T1000 (cell line): ENCODE measurements at places on chromosomes 11 and 22.
A peak's percentile ranks its signal among the peaks of the same experiment; 100 is the strongest.

GRCh38 chr11:132971351-132971750 lies 561.0 kb downstream of the OPCML start:
- no peak for DNase-seq

DNA sequence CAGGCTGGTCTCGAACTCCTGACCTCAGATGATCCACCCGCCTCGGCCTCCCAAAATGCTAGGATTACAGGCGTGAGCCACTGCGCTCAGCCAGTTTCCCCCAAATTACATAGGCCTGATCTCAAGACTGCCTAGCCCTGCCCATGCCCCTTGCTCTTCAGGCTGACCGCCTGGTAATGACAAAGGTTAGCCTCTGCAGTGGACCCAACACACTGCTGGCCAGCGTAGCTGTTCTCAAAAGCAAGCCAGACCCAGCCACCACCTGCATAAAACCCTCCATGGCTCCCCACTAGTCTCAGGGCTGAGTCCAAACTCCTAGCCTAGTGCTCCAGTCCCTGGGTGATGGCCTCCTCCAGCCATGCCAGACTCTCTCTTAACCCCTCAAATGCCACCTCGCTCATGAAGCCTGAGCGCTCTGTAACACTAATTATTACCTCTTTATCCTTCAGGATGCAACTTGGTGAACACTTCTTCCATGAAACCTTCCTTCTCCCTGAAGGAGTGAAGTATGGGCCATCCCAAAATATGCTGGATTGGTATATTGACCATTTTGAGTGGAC lies 836 bp upstream of the RSPH14 start:
- no peak for DNase-seq

- DNase-seq, result no peak
These were observed 50.3 kb downstream of the CD6 start for GRCh38 chr11:61021661-61022212.

GRCh38 chr11:71078482-71078881 lies 173.9 kb downstream of the SHANK2 start:
- DNase-seq, result no peak

DNA sequence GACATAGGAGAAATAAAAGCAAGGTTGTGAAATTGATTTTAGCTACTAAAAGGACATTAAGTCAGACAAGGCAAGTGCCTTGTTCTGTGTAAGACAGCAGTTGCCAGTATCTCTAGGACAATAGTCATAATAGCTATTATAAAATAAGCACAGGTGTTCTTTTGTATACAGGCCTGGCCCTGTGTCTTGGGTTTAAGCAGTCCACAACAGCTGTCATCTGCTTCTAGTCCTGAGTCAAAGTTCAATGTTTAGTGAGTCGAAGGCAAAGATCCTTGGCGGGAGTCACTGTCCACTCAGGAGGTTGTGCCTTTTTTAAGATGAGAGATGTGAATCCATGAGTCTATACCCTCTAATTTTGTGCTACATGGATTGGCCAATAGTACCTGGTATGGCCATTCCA lies 79.5 kb downstream of the SC5D start:
- no peak for DNase-seq

DNA sequence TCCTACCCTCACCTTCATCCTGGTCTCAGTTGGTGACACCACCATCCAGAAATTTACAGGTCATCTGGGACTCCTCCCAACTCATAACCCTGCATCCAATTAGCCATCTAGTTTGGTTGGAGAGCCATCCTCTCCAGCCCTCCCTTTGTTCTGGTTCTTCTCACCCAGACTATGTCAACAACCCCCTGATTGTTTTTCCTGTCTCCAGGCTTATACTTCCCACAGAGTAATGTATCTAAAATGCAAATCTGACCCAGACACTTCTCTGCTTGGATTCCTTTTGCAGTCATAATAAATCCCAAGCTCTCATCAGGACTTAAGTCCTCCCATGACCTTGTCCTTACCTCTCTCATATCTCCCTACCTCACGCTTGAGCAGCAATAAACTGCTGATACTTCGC lies 3.0 kb downstream of the TTC12 start:
- no peak for DNase-seq

GRCh38 chr22:38187413-38188212 lies 6.0 kb upstream of the PLA2G6 start:
- no peak for DNase-seq

- DNase-seq, result no peak
These were observed 328.0 kb downstream of the MN1 start for GRCh38 chr22:27473533-27473932.

DNA sequence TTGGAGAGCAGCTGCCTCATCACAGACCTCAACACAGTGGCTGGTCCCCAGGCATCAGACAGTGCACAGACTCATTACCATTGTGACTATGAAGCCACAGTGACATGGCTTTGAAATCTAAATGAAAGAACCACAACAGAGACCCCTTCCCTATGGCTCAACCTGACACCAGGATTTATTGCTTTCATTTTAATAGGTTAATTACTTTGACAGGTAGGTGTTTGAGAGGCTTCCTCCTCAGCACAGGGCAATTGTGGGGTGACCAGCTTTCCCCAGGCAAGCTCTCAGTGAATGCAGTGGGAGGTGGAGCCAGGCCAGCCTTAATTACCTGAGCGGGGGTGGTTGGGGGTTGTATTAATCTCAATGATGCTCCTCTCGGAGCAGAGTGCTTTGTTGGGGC lies 102.3 kb downstream of the CHST1 start:
- no peak for DNase-seq

GRCh38 chr22:45212306-45212709 lies 28.4 kb downstream of the KIAA0930 start:
- peak; percentile 79 for DNase-seq
